ENCODE measurements at places on chromosomes 4 and X. TPM values are rescaled to one million over a fixed set of nuclear protein-coding genes. Genes with fewer than 3 reads are reported as not detected.
A peak's percentile ranks its signal among the peaks of the same experiment; 100 is the strongest.

FAM9C gene
- not detected for total RNA-seq

PGRMC2 gene
- total RNA-seq = 59.7 TPM

PIGA gene
- 26.5 TPM for total RNA-seq

- H3K27me3 ChIP-seq = no peaks in the 10 kb centered on the region
- no peak overlapping the region for H3K4me3 ChIP-seq
- no peaks in the 10 kb centered on the region for H3K4me1 ChIP-seq
- no peak overlapping the region for H3K27ac ChIP-seq
Observed at GRCh38 chrX:9122519-9123245, 88.8 kb upstream of the FAM9B start.

DNA sequence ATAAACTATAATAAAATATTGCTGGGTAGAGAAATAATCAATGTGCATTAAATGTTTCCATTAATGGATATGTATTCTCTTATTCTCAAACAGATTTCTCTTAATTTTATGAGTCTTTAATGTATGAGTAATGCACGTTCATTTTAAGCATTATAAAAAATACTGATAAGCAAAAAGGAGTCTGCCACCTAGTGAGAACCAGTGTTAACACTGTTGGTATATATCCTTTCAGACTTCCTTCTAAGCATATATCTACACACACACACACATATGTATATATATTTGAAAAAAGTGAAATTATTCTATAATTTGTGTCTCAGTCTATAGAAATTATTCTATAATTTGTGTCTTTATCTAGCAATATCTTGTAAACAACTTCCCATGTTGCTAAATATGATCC lies 49.9 kb upstream of the MTMR1 start:
- no peak overlapping the region for H3K27ac ChIP-seq
- H3K27me3 ChIP-seq = no peaks in the 10 kb centered on the region
- no peaks in the 10 kb centered on the region for H3K36me3 ChIP-seq

DNA sequence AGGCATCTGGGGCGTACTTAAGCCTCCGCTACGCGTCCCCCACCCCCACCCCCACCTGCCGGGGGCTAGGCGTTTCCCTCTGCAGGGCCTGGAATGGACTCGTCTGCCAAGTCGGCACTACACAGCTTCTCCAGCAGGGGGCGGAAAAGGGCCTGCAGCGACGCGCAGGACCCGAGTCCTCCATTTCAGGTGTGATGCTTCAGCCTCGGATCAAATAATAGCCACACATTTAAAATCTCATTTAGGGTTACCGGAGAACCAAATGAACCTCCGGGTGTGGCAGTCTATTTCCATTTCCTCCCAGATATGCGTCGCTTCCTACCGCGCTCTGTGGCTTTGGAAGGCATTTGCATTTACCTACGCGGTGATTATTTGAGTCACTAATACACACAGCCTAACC lies 2.9 kb downstream of the PAK3 start:
- H3K4me3 ChIP-seq = no peak overlapping the region
- H3K27me3 ChIP-seq = peaks cover 25% of the 10 kb centered on the region
- H3K36me3 ChIP-seq = no peaks in the 10 kb centered on the region
- H3K4me1 ChIP-seq = no peaks in the 10 kb centered on the region
- H3K27ac ChIP-seq = no peak overlapping the region
- no peak for DNase-seq

GRCh38 chr4:73593631-73594241 lies 26.5 kb downstream of the RASSF6 start:
- no peak overlapping the region for H3K4me3 ChIP-seq
- H3K36me3 ChIP-seq = no peaks in the 10 kb centered on the region
- H3K27me3 ChIP-seq = no peaks in the 10 kb centered on the region
- no peak for DNase-seq
- H3K4me1 ChIP-seq = peaks cover 4% of the 10 kb centered on the region

- H3K36me3 ChIP-seq = no peaks in the 10 kb centered on the region
- DNase-seq = peak; percentile 90
- peak overlapping the region; percentile 95 for H3K27ac ChIP-seq
- H3K4me1 ChIP-seq = peaks cover 13% of the 10 kb centered on the region
- H3K4me3 ChIP-seq = peak overlapping the region; percentile 90
- no peaks in the 10 kb centered on the region for H3K27me3 ChIP-seq
Observed at GRCh38 chr4:99945718-99946355, 581 bp downstream of the DNAJB14 start.

Measured in left lung (tissue), 14 donors.